Activated CD4-positive, alpha-beta T cell treated with anti-CD3 and anti-CD28 coated beads for 4 hours (primary cell): ENCODE measurements at places on chromosomes 6 and 20.

DNA sequence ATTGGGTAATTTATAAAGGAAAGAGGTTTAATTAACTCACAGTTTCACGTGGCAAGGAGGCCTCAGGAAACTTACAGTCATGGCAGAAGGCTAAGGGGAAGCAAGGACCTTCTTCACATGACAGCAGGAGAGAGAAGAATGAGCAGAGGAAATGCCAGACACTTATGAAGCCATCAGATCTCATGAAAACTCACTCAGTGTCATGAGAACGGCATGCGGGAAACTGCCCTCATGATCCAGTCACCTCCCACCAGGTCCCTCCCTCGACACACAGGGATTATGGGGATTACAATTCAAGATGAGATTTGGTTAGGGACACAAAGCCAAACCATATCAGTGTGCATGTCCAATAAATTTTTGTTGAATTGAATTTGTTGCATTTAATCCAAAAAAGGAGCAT lies 52.0 kb downstream of the ECT2L start:
- no peak for DNase-seq

DNA sequence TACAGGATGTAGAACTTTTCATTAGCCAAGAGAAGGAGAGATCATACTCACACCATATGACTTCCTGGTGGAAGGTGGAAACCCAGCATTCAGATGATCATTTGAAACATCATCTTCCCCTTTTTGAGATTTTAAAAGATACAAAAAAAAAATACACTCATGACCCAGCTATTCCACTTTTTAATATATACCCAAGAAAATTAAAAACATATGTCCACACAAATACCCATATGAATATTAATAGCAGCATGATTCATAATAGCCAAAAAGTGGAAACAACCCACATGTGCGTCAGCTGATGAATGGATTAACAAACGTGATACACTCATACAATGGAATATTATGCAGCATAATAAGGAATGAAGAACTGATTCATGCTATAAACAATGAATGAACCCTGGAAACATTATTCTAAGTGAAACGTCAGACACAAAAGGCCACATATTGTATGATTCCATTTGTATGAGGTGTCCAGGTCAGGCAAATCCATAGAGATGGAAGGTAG lies 130.0 kb upstream of the SGK1 start:
- no peak for DNase-seq

- DNase-seq = no peak
These were observed 10.9 kb downstream of the ADRM1 start for GRCh38 chr20:62313460-62314338.

DNA sequence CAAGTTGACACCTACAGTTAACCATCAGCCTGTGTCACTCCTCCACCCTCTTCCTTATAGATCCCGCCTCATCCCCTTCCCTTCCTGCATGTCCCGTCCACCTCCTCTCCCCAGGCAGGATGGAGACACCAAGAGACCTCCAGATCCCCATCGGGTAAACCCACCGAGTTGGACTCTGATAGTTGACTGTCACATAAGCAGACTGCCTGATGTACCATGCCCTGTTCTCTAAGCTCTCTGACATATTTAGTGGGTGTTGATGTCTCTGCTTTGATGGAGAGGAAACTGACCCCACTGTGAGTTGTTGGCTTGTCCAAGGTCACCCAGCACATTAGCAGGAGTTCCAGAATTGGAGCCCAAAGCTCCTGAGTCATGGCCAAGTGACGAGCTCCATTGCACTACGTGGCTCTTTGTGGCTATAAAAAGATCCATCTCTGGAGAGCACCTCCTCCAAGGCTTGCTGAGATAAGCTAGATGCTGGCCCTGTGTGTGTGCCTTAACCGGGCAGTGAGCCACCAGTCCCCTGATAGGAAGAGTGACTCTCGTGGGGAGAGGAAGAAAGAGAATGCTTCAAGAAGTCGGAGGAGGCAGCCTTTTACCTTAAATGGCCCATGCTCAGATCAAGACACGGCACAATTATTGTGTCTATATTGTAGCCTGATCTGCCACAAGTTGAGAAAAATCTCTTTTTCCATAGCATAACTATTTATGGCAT lies 236.0 kb upstream of the ECI2 start:
- DNase-seq = no peak

- DNase-seq = no peak
These were observed 89.0 kb upstream of the AKIRIN2 start for GRCh38 chr6:87791029-87791428.

DNA sequence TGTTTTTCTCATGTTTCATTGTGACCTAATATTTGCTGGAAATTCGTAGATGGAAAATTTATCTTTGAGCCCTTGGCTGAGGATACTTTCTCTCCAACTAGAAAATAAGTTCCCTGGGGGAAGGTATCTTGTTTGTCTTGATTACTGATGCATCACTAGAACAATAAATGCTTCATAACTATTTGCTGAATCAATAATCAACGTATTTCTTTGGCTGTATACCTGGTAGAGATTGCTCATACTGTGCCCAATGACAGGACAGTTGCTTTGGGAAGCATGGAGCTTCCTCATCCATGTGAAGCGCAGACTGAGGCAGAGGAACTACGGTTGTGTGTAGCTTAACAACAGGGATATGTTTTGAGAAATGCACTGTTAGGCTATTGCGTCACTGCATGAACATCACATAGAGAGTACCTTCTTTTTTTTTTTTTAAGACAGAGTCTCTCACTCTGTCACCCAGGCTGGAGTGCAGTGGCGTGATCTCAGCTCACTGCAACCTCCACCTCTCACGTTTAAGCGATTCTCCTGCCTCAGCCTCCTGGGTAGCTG lies 34.2 kb upstream of the RPN2 start:
- no peak for DNase-seq

- no peak for DNase-seq
These were observed 102.9 kb upstream of the FRMD1 start for GRCh38 chr6:168181876-168182275.
